ENCODE measurements at places on chromosomes 11 and 22.

DNA sequence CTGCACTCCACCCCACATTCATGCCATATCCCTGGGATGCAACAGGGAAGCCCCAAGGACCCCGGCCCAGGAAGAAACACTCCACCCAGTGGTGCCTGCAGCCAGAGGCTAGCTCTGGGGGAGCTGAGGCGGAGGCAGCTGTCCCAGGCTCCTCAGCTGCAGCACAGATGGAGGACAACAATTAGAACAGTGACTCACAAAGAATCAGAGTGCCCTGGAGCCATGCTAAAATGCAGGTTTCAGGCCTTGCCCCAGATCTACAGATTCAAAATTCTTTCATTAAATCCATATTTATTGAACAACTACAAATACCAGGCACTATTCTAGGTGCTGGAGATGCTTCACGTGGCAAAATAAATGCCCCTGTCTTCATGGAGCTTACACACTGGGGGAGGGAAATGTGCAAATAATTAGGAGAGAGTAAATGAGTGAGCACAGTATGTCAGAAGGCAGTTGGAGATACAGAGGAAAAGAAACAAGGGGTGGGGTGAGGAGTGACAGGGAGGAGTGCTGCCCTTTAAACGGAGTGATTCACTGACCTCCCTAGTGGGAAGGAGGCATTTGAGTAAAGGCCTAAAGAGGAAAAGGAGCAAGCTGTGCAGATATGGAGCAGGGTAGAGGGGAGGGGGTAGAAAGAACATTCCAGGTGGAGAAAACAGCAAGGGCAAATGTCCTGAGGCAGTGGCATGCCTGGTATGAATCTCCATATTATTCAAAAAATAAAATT is 73.3 kb upstream of the CSNK2A3 start:
- DNase-seq: no peak

GRCh38 chr11:133386262-133386661 is 146.0 kb downstream of the OPCML start:
- no peak for DNase-seq

DNA sequence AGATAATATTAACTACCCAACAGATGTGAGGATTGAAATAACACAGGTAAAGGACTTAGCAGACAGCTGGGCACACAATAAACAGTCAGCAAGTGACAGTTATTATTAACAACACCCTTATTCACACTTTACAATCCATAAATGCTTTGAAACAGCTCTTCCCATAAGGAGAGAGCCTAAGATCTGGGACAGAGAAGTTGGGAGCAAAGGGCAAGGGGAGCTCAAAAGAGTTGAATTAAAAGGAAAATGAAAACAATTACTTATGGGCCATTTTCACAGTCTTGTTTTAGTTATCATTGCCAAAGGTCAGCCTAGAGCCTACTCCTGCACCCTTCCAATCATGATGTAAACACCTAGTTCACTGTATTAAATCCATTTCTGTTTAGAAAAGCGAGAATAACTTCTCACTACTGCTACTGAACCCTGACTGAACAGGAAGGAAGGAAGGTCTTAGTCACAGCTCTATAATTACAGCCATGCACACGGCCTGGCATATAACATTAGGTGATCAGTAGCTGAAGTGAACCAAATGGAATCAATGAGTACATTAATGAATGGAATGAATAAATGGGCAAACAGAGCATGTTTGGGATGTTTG is 111.3 kb downstream of the PLEKHA7 start:
- no peak for DNase-seq

DNA sequence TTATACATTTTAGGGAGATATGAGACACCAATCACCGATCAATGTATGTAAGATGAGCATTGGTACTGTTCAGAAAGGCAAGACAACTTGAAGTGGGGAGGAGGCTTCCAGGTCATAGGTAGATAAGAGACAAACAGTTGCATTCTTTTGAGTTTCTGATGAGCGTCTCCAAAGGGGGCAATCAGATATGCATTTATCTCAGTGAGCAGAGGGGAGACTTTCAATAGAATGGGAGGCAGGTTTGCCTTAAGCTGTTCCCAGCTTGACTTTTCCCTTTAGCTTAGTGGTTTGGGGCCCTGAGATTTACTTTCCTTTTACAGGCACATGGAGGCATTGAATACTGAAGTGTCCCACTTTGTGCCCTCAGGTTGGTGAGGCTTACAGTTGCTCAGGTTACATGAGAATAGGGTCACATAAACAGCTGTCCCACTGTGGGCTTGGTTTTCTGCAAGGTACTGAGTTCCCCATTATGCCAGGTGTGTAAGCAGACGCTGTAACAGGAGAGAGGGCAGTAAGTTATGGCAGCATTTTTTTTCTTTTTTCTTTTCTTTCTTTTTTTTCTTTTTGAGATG is 129.8 kb upstream of the SERPIND1 start:
- no peak for DNase-seq

DNA sequence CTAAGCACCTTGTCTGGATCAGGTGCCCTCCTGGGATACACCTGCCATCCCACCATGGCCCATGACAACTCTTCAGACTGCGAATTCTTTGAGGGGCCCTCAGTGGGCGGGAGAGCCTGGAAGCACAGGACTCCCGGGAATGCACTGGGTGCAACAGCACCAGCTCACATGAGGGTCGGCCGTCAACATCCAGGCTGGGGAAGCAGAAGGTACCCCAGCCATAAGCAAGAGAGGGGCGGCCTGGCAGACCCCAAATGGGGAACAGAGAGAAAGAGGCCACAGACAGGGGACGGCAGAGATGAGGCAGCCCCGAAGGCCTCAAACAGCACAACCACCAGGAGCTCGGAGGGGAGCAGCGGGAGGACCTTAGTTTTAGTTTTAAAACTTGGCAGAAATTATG is 94.4 kb downstream of the PHF21B start:
- no peak for DNase-seq

DNA sequence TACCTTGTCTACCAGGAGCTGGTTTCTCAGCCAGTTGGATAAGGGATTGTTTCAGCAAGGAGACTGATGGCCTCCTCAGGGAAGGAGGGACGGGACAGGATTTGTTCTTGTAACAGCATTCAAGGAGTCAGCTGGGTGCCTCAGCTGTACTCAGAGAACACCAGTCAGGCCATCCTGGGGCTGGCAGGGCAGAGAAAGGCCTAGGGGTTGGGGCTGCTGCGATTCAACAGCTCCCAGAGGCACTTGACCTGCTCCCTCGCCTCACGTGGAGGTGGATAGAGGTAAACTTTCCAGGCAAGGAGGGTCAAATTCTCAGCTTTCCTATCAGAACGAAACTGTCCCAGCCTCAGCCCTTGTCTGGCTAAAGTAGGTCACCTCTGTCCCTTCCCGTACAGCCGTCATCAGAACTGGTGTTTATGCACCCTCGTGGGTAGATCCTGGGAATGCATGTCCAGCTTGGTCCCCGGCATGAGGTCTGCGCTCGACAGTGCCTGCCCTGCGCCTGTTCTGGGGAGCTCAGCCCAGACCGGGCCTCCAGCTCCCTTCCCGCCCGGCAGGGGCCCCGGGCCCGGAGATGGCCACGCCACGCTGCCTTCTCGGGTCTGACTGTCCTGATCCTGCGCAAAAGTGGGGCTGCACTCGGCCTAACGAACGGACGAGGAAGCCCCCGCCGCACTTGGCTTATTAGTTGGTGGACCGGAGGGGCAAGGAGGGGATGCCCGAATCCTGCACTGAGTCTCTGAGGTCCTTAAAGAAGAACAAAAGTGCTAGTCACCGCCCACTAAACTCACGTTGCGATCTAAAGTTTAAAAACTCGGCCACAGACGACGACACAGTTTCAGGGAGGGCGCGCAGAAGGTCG is 762 bp upstream of the CCDC134 start:
- peak; percentile 15 for DNase-seq

DNA sequence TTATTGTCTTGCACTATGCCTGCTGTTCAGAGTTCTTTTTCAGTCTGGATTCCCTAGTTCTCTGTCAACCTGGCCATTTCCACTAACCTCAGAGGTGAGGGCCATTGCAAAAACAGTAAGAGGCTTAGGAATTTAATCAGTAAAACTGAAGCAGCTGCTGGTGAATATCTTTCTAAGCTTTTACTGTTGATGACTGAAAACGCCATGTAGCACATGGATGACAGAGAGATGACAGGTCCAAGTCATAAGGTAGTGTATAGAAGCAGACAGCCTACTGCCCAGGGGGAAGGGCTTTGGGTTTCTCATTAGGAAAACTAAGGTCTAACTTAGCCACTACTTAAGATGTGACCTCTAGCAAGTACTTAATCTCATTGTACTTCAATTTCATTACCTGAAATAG is 152.6 kb upstream of the DDI1 start:
- no peak for DNase-seq

DNA sequence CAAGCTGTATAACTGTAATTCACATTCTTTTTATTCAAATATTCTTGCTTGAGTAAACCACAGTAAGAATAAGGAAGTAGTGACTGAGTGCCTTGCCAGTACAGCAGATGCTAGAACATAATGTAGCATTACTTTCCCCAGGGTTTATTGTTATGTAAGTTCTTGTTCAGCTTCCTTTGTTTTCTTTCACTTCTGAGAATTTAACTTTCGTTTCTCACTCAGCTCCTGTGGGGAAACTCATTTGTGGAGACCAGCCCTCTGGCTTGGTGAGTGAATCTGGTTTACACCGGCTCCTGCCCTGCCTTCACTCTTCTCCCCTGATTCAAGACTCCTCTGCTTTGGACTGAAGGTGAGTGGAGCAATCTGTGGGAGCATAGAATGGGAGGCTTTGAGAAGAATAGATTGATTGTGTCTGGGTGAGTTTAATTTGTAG is at the start of gene TRIM22:
TRIM22 (plus strand) TSS at position 240 of the 433 bp plus-strand sequence. CDS start 6,443 bp downstream, outside the sequence.
- peak; percentile 67 for DNase-seq
